ENCODE measurements at places on chromosomes 11 and 22. TPM values are rescaled to one million over a fixed set of nuclear protein-coding genes. Genes with fewer than 3 reads are reported as not detected.

Gene GLYAT
- total RNA-seq = not detected

Gene PMM1
- total RNA-seq = 33.3 TPM

Gene CATSPERZ
- total RNA-seq = not detected

Gene SLC37A2
- total RNA-seq = 1.4 TPM

Gene CLCF1
- total RNA-seq = 19.3 TPM

Gene NXPE1
- total RNA-seq = 0.29 TPM

Gene LMO2
- total RNA-seq = 22.4 TPM

Gene MS4A14
- total RNA-seq = not detected

Gene ARHGEF12
- total RNA-seq = 82.6 TPM

Gene CCDC87
- not detected for total RNA-seq

Gene RAG1
- 3.5 TPM for total RNA-seq

Gene OR5P2
- not detected for total RNA-seq

Gene SLC22A9
- not detected for total RNA-seq

Gene DLG2
- 30.2 TPM for total RNA-seq

Gene SCUBE2
- 0.88 TPM for total RNA-seq

Gene EXT2
- total RNA-seq = 52.6 TPM

Gene CREB3L1
- total RNA-seq = 20.8 TPM

Gene UBQLNL
- 2.6 TPM for total RNA-seq
